ENCODE measurements at places on chromosomes 12 and 14. TPM values are rescaled to one million over a fixed set of nuclear protein-coding genes. Genes with fewer than 3 reads are reported as not detected.

GRCh38 chr14:68610251-68610793 is 182.5 kb downstream of the ZFP36L1 start:
- no peak for DNase-seq

GRCh38 chr12:56221232-56221756 is 428 bp downstream of the RNF41 start:
- no peak for DNase-seq

DNA sequence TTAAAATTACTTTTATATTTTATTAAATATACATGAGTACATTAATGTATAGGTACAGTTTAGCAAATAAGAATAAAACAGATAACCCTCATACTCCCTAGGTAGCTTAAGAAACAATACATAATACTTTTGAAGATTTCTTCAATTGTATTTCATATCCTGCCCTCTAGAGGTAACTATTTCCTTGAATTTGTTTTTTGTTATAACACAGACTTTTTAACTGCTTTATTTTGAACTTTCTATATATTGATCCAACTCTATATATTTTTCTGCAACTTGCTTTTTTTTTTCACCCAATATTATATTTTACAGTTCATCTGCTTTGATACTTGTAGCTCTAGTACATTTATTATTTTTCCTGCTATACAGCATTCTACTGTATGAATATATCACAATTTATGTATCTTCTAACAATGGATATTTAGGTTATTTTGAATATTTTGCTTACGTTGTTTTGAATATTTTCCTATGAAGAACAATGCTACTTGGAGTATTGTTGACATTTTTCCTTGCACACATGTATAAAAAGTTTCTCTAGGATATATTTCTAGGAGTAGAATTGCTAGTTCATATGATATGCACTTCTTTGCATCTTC is 72.8 kb upstream of the ABCD2 start:
- DNase-seq: no peak

Gene SLCO1A2
- 4.4 TPM for total RNA-seq

GRCh38 chr12:48807981-48808380 is 10.3 kb upstream of the CACNB3 start:
- DNase-seq: no peak

- no peak for DNase-seq
Observed at GRCh38 chr12:132222096-132222807, 78.0 kb downstream of the NOC4L start.

DNA sequence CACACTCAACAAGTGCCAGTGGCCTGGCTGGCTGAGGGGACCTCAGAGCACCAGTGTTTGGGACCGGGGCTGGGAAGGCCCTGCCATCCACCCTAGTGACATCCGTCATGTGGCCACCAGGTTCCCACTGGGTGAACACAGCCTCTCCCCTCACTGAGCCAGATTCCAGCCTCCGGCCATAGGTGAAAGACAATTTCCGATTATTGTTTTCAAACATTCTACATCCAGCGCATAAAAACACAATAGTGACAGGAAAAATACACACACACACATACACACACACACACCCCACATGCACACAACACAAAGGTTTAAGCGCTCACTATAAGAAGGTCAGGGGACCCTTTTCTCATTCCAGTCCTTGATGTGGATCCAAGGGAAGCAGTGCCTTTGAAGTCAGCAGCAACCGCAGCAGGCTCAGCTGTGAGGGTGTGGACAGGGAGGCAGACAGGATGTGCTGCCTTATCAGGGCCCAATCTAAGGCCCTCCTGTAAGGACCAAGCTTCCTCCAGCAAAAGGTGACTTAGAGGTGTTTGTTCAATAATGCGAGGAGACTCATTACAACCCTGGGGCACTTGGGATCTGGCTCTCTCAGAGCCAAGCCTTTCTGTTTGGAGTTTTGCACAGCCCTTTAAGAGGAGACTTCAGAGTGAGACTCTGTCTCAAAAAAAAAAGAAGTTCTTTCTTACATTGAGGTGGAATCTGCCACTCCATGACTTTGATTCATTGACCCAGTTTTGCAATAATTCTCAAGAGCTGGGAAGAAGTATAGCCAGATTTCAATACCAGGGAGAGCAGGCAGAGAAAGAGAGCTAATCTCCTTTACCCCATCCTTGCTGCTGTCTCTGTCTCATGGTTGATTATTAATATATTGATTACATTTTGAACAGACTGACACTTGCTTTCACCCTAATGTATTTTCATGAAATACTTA is 227.8 kb downstream of the ZFP36L1 start:
- DNase-seq: no peak

DNA sequence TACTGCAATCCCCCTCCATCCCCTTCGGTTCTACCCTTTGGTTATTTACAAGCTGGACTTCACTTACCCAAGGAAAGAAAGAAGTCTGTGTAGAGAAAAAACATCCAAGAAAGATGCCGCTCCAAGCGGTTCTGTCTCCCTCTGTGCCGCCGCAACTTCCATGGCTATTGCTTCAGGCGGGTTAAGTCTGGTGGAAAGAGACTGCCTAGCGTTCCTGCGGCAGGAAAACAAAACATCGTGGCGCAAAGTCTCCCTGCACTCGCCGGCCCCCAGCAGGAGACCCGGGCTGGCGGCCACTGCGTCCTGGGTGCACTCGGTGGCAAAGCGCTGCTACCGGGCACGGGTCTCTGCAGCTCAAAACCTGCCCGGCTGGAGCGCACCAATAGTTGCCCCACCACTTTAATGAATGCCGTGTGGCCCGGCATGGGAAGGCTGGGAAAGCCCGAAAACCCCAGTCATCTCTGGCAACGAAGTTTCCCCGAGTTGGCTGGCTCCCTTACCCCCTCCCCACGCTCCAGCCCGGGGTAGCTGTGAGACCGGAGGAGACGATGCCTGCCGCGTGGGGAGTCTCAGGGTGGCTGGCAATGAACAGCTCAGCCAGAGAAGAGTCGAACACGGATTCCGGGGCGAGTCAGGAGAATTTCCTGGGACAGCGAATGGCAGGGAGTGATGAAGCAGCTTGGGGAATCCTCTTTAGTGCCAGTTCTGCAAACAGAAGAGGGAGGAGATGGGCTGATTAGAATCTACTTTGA is 3.5 kb upstream of the KCNK10 start:
- peak; percentile 68 for DNase-seq
